ENCODE measurements at places on chromosomes 5 and 9.

DNA sequence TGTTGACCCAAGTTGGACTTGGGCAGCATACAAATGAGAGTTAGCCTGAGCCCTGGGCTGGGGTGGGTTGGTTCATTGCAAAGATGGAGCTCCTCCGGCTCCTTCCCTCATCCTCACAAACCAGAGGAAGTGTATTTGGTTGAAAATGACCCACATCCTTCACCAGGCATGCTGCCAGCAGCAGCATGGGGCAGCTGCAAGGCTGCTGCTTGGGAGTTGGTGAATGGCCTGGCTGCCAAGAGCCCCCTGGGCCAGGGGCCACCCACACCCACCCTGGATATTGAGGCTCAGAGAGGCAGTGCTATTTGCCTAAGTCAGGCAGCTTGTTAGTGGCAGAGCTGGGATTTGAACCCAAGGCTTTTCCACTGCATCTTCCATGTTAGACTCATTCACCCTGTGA is 29.5 kb downstream of the PPARGC1B start:
- DNase-seq = no peak

GRCh38 chr5:98179791-98180755 is 593.4 kb upstream of the RGMB start:
- DNase-seq = no peak

- no peak for DNase-seq
Observed at GRCh38 chr5:84287951-84288350, 96.7 kb downstream of the EDIL3 start.

- no peak for DNase-seq
Observed at GRCh38 chr5:56699538-56699937, 115.8 kb upstream of the MAP3K1 start.
